GM23338 (cell line): ENCODE measurements at places on chromosomes 2 and 18. TPM values are rescaled to one million over a fixed set of nuclear protein-coding genes. Genes with fewer than 3 reads are reported as not detected.

GRCh38 chr2:217325816-217326215, 466.0 kb upstream of the TNP1 start:
- DNase-seq = no peak

GRCh38 chr2:74777161-74777900, 56.6 kb upstream of the HK2 start:
- no peak for DNase-seq

DNA sequence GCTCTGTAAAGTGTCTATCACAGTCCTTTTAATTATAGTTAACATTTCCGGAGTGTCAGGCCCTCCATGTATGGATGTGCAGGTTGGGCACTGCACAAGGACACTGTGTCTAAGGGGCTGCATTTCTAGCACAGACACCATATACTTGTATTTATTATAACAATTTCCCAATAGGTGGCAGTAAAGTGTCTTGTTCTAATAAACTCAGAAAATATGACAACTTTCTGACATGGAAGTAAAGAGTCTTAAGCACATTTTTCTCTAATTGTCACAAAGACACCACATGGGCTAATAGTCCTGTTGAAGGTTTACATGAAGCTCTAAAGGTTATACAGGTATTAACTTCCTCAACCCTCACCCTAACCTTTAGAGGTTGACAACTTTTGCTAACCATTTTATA, 156.6 kb downstream of the DYSF start:
- no peak for DNase-seq

- no peak for DNase-seq
These were observed 211.4 kb upstream of the SALL3 start for GRCh38 chr18:78768221-78768620.

DDX1 gene
- total RNA-seq = 102 and 106 TPM in 2 replicates

GRCh38 chr2:56763683-56764082, 579.9 kb downstream of the CCDC85A start:
- DNase-seq = no peak
